BE2C (cell line): ENCODE measurements at places on chromosomes 7 and 10.

DNA sequence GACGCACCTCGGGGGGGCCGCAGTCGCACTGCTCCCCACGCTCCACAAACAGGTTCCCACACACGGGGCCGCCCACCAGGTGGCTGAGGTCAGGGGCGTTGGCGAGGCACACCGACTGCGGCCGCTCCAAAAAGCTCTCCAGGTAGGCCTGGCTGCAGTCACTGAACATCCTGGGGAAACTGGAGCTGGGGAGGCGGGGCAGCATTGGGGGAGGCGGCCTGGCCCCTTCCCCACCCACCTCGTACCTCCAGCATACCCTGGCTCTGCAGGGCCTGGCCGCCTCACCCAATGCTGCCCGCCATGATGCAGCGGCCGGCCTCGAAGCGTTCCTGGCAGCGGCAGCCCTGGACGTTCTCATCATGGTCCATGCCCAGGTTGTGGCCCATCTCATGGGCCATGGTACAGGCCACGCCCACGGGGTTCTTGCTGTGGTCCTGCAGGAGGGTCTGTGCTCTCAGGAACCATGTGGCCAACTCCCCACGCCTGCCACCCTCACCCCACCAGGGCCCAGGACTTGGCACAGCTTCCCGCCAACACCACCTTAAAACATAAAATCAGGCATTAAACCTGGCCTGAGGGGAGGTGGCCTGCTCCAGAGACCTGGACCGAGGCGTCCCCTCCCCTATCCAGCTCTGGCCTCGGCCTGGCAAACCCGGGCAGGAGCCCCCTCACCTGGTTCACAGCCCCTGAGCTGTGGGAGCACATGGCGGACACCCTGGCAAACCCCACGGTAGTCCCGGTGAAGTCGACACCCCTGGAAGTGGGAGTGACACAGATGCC lies 5.0 kb downstream of the ADAM8 start:
- DNase-seq, result no peak

GRCh38 chr10:65313406-65313805 lies 1612.4 kb upstream of the LRRTM3 start:
- DNase-seq, result no peak

DNA sequence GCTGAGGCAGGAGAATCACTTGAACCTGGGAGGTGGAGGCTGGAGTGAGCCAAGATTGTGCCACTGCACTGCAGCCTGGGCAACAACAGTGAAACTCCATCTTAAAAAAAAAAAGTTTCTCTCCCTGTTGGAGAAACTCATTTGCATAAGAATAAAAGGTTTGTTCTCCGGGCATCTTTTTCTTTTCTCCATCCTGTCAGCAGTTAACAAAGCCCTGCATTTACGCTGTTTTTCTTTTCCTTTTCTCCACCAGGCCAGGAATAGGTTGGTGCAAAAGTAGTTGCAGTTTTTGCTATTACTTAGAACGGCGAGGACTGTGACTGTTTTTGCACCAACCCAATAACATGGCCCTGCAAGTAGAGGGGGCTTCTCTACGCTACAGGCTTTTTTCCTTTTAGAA lies 9.5 kb upstream of the URGCP start:
- DNase-seq, result no peak

DNA sequence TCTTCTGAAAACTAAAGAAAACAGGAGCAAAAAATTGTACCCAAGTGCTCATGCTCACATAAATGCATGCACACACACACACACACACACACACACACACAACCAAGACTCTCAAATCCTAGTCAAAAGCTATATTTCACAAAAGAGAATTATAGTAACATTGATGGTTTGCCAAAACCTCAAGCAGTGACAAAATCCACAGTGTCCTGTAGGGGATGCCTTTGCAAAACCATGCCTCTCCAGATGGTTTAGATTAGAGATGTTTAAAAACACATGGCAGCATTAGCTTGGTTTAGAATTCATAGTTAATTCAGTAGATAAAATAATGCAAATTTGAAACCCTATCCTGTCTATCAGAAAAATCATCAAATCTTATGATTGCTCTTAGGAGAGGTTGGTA lies 232.2 kb downstream of the DYNC1I1 start:
- DNase-seq, result no peak

GRCh38 chr7:17211307-17211836 lies 87.1 kb upstream of the AHR start:
- no peak for DNase-seq
